NCI-H345 (cell line): ENCODE measurements at places on chromosomes 5 and 9.

DNA sequence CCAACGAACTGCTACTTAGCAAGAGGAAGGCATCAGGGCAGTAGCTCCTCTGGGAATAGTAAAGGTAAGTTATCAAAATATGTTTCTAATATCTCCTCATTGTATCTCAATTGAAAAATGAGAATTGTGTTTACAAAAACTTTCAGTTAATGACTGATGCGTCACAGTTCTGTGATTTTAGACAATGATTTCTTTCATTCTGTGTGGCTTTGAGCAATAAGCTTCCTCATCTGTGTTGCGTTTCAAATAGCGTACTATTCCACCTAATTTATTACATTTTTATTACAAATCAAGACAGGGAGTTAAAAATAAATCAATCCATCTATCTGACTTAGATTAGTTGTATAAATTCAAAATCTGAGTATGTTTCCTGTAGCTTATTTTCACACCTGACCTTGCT, 145.0 kb downstream of the CAAP1 start:
- no peak for DNase-seq

- DNase-seq, result no peak
Measured at GRCh38 chr5:135593886-135594285, 15.1 kb upstream of the CXCL14 start.

DNA sequence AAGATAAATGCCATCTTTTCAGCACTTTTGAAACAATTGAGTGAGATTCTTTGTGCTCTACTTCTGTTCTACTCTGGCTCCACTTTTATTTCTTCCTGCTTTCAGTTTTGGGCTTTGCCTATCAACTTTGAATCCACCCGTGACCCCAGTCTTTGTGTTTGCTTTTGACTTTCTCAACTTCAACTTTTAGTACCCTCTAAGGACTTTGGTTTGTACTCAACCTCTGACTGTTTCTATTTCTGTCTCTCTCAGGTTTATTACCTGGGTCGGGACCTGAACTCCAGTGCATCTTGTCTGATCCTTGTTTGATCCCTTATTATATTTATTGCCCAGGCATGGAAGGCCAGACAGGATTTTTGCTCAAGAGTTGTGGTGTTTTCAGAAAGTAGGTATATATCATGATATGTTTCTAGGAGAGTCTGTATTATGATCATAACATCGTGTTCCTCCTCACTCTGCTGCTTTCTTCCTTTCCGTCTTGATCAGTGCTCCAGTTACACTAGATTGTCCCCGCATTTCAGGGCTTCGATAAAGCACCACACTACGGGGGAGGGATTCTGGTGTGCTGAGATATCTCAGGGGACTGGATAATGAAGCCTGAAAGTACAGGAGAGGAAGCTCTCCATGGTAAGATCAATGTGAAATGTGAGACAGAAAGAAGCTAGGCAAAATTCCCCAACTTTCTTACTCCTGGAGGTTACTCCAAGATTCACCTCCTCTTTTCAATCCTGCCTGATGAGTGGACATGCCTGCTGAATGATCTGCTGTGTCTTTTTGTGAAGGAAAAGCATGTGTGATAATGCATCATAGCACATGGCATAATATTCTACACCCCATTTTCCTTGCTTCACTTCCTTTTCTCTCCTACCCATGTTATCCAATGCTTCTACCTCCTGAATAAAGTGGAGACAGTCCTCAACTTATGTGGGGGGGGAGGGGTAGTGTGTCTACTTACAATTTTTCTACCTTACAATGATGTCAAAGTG, 155.5 kb upstream of the GRIN3A start:
- no peak for DNase-seq

- no peak for DNase-seq
Measured at GRCh38 chr5:89260254-89260653, 377.3 kb upstream of the MEF2C start.

GRCh38 chr5:143350751-143351602, 52.5 kb downstream of the NR3C1 start:
- DNase-seq, result no peak

DNA sequence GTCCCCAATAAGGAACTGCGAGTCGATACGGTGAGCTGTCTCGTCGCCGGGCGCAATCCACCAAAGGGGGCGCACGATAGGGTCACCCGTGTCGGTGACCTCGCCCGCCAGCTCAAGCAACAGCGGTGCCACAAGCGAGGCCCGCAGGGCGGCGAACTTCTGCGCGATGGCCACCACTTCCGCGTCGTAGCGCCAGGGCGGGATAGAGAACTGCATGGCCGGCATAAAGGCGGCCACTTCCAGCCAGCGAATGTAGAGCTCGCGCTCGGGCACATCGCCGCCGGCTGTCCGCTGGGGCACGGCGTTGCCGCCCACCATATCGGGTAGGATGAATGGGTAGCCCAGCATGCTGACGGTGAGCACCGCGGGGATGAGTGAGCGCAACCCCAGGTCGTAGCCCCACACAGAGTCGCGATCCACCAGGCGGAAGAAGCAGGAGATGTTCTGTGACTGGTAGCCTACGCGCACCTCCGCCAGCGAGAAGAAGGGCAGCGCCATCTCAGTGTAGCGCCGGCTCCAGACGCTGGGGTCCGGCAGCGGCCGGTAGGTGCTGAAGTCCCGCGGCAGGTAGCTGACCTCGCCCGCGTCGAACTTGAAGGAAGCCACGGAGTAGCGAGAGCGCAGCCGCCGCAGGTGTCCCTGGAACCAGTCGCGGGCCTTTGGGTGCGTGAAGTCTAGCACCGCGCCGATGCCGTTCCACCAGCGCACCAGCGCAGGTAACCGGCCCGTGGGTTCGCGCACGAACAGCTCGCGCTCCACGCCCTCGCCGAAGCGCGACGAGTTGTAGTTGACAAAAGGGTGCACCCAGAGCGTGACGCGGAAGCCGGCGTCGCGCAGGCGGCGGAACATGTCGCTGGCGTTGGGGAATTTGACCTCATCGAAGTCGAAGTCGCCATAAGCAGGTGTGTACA, 5.5 kb downstream of the MYORG start:
- no peak for DNase-seq

GRCh38 chr9:19554529-19554928, 145.7 kb downstream of the ACER2 start:
- no peak for DNase-seq

- DNase-seq, result no peak
Measured at GRCh38 chr9:76887003-76887821, 18.7 kb downstream of the PRUNE2 start.

- no peak for DNase-seq
Measured at GRCh38 chr9:3820643-3821042, 294.8 kb upstream of the RFX3 start.

- no peak for DNase-seq
Measured at GRCh38 chr9:135254176-135255032, 166.9 kb downstream of the OLFM1 start.
